Fibroblast of mammary gland (primary cell): ENCODE measurements at places on chromosomes 13 and 19.
A peak's percentile ranks its signal among the peaks of the same experiment; 100 is the strongest.

DNA sequence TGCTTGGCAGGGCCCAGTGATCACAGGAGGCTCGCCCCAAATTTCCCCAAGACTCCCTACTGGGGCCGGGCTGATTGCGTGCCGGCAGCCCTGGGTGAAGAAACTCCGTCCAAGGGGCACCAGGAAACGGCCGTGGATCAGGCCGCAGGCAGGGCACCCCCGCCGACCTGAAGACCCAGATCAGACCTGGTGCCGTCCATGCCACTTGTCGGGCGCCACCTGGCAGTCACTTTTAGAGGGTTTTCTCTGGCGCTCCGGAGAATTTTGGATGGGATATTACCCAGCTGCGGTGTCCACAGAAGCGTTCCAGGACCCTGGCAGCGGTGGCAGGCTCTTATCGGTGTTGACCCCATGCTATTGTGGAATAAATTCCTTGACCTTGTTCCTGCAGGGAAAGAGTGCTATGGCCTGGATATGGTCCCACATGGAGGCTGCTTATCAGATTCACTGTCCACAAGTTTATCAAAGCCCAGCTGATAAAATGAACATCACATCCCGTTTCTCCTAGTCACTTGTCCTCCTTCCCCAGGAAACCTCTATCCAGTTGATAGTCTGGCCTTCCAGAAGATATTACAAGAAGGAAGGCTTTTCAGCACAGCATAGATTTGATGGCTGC lies 38.2 kb downstream of the IGFL2 start:
- DNase-seq: no peak

- DNase-seq: peak; percentile 10
Measured at GRCh38 chr13:52067237-52067636, 42.7 kb downstream of the UTP14C start.

DNA sequence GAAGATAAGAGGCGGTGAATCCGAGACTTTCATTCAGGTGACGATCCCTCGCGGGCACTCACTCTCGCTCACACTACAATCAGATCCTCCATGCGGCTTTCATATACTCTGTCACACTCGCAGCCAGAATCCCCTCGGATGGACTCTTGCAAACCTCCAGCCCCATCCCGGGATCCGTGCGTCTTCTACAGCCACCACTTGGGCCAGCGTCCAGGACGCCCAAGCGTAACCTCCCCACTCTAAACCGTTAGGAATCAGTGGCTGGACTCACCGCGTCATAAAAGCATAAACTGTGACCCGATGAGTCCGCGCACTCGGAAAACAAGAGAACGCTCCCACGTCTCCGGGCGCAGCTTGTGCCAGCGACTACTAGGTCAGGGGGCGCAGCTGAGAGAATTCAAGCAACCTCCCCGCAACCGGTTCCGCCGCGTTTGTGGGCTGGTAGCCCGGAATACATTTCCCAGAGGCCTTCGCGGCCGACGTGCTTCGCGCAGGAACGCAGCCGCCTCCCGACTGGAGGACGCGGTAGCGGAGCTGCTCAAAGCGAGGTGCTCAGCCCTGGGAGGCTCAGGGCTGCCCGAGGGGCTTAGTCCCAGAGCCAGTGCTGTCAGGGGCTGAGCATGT lies 27.6 kb downstream of the ZNF607 start:
- peak; percentile 94 for DNase-seq

- no peak for DNase-seq
Measured at GRCh38 chr19:2479556-2480194, 3.7 kb downstream of the GADD45B start.

DNA sequence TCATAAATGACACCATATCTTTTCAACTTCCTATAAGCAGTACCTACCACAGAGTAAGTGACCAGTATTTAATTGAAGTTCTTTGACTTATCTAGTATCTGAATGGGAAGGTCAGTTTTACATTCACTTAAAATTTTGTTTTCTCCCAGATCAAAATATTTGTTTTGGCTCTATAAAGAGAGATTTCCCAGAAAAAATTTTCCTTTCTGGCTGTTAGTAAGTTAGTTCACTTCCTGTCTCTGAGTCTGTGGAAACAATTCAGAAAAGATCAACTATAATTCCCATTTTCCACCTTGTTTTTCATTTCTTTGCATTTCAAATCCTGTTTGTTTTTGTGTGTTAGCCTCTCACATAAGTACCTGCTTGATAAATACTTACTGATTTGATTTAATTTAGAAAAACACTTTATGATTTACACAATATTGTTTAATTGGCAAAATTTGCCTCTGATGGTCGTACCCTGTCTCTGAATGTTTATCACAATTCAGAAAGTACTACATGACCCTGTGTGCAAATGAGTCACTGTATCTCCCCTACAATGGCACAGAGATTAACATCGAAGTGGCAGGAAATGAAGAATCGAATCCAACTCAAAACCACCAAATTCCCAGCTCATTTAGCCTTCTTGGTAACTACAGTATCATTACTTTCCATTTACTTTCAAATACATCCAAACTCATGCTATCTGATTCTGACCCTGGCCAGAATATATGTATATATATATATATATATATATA lies 15.4 kb upstream of the MED4 start:
- no peak for DNase-seq

DNA sequence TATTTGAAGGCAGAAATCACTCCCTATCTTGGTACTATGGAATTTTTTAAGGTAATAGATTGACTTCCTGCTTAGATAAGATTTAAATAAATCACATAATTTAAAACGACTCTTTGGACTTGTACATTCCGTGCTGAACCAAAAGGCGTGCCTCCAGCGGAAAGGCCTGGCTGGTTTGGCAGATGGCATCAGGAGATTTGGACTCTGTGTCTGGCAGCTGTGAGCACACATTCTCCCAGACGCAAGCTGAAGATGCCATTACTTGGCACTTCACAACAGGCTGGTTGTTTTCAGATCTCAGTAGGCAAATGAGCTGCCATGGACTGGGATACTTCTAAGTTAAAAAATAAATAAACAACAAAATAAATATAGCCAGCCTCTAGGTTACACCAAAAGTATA lies 104.5 kb upstream of the SLC15A1 start:
- DNase-seq: no peak

- no peak for DNase-seq
Measured at GRCh38 chr13:114145722-114146121, 13.3 kb upstream of the RASA3 start.

DNA sequence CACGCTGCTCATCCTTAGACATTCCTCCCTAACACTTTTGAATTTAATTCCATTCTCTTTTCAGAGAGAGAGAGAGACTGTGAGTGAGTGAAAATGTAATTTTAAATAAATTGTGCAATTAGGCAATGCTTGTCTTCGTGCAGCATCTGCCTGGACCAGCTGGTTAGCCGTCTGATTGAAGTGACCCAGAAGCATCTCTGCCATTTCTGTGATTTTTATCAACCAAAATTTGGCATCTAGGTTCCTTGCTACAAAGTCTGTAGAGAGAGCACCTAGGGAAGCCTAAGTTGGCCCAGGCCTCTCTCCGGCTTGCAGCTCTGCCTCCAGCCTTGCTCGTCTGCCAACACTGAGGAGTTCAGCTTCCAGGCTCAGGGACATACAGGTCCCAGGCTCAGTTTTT lies 138.6 kb upstream of the GPR12 start:
- no peak for DNase-seq

- no peak for DNase-seq
Measured at GRCh38 chr19:2332341-2333026, 4.0 kb downstream of the SPPL2B start.

DNA sequence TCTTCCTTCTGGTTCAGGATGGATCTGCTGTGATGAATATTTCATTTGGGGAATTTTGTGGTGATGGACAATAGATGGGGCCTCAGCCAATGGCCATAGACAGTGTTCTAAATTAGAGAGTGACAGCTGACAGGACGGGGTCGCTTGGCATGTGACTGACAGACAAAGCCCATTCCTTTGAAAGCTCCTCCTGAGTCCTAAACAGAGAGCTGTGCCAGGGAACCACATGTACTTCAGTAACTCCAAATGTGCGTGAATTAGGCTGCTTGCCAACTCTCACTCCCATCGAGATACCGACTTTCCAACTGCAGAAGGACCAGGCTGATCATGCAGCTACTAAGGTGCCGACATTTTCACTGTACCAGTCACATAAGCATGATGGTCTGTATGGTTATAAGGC lies 187.7 kb downstream of the SHISA2 start:
- DNase-seq: no peak

DNA sequence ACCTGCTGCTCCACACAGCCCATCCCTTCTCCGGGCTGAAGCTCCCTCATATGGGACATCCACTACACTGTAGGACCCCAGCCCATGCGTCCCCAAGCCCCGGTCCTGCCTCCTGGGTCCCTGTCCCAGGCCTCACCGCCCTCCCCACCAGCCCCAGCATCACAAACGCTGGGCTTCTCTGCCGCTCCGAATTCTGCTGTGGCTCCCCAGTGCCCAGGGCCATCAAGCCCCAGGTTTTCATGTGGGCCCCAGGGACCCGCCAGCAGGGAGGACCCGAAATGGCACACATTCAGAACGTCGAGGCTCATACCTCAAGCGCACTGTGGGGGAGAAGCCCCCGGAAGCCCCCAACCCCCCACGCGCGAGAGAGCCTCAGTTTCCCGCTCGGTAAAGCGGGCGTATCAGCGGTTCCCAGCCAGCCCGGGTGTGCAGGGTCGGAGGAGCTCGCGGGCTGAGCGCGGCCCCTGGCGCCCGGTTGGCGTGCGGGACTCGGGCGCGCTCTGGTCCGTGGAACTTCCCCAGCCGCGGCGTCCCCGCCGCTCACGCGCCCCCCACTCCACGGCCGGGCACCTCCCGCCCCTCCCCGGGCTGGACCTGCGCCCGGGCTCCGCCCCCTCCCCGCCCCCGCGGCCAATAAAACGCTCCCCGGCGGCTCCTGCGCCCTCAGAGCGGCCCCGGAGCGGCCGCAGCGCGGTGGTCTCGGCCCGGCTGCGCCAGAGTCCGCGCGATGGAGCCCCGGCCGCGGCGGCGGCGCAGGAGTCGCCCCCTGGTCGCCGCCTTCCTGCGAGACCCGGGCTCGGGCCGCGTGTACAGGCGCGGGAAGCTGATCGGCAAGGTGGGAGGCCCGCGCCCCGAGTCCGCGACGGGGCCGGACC lies at the start of gene PLK5:
Gene PLK5, plus strand, starts transcription at position 666 of the 875 bp plus-strand sequence. CDS start 2,920 bp downstream, outside the sequence.
- no peak for DNase-seq

- DNase-seq: no peak
Measured at GRCh38 chr13:97727991-97728390, 225.5 kb upstream of the IPO5 start.

DNA sequence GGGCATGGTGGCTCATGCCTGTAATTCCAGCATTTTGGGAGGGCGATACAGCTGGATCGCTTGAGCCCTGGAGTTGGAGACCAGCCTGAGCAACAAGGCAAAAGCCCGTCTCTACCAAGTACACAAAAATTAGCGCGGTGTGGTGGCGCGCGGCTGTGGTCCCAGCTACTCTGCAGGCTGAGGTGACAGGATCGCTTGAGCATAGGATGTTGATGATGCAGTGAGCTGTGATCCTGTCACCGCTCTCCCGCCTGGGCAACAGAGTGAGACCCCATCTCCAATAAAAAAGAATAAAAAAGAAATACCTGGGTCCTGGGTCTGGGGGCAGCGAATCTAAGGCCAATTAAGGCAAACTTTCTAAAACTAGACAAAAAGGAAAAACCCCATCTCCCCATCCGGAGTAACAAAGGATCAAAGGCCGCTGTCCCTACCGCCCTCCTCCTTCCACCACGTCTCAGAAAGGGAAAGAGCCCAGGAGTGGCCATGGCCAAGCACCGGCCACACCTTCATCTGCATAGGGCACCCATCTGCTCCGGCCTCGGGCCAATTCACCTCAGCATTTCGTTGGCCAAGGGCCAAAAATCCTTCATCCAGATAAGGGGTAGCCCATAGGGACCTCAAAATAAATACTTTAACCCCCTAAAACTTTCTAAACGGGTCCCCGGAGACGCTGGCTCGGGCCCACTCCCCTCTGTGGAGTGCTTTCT lies 851 bp downstream of the ZNF320 start:
- DNase-seq: peak; percentile 27
